Fibroblast of upper back skin (primary cell): ENCODE measurements at places on chromosomes 3 and 15.

GRCh38 chr15:91335702-91336101 is 235.6 kb downstream of the SV2B start:
- DNase-seq, result no peak

GRCh38 chr15:57387564-57388076 is 11.3 kb downstream of the CGNL1 start:
- no peak for DNase-seq

GRCh38 chr3:166446291-166446690 is 609.1 kb upstream of the BCHE start:
- DNase-seq, result peak; percentile 60

- peak; percentile 8 for DNase-seq
These were observed 332.1 kb downstream of the ARRDC4 start for GRCh38 chr15:98292442-98293240.

DNA sequence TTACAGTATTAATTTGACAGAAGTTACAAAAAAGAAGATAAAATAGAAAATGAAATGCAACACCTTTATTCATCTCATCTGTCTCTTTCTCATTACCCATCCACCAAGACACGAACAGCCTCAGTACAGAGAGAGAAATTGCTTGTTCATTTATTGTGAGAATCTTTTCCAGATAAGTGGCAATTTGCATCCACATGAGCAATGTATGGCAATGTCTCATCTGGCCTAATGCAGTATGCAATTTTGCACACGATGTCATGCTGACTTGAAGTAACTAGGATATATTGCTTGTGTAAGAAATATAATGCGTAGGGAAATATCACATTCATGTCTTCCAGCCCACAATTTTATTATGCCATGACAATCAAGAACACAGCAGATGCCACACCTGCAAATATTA is 866.9 kb downstream of the ROBO1 start:
- no peak for DNase-seq

DNA sequence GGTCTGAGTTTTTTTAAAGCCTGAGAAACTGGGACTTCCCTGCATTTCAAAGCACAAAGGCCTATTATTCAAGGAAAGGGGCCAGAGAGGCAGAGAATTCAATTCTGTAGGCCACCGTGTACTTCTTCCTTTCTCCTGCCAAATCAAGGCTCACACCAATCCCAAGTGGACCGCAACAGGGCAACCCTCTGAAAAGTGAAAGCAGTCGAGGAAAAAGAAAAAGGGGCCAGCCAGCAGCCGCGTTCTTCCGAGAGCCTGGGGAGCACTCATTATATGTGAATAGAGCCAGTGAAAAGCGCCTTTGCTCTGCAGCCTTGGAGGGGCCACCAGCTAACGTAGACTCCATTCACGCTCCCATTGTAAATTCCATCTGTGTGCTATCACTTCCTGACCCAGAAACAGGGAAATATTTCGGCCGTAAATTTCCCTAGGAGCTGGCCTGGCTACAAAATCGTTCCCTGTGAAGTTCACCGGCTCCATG is 45.9 kb upstream of the THUMPD3 start:
- DNase-seq, result peak; percentile 70

GRCh38 chr3:156648086-156648485 is 26.3 kb upstream of the TIPARP start:
- peak; percentile 14 for DNase-seq

DNA sequence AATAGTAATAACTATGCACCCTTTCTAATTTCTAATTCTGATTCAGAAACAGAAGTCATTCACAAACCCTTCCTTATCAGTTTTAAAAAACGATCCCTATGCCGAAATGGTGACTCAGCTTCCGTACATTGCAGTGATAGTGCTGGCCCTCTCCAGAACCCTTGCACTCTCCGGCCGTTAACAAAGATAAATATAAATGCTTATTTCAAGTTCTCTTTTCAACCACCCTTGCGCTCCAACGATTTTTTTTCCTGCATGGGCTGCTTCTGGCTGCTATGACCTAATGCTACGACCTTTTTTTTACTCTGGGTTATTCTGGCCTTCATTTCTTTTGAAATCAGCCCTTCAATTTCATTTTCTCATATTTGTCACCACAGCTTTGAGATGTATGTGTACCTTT is 646.2 kb downstream of the NTRK3 start:
- DNase-seq, result no peak

DNA sequence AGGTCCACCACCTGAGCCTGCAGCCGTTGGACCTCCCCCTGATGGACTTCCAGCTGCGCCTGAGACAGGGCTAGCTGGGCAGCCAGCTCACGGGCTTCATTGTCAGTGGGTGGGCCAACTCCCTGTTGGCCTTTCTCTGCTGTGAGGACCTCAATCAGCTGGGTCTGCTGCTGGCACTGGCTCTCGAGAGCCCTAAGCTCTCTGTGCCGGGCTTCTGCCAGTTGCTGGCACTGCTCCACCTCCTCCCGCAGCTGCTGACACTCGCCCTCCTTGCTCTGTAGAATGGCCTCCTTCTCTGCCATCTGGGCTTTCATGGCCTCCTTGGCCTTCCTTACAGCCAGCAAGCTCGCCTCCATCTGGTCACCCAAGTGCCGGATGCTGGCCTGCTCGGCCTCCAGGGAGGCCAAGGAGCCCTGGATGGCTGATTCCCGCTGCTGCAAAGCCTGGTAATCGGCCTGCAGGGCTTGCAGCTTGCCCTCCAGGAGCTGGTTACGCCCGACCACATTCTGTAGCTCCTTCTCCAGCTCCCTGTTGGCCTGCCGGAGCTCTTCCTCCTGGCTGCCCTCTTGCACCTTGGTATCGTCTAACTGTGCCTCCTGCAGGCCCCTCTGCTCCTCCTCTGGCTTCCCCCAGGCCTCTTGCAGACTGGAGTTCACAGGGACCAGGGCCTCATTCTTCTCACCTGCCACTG is 23.8 kb downstream of the CXCR6 start:
- no peak for DNase-seq

DNA sequence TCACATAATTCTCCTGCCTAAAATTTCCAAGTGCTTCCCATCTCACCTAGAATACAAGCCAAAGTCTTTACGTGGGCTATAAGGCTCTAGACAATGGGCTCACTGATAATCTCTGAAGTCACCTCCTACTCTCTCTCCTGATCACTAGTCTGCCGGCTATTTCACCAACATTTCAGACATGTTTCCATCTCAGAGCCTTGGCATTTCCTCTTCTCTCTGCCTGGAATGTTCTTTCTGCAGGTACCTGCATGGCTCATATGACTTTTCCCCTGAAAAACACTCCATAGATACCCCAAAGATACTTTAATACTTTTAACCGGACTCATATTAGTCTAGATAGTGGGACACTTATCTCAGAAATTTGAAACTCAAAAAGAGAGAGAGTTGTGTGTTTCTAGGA is 32.7 kb downstream of the CD200 start:
- DNase-seq, result no peak

DNA sequence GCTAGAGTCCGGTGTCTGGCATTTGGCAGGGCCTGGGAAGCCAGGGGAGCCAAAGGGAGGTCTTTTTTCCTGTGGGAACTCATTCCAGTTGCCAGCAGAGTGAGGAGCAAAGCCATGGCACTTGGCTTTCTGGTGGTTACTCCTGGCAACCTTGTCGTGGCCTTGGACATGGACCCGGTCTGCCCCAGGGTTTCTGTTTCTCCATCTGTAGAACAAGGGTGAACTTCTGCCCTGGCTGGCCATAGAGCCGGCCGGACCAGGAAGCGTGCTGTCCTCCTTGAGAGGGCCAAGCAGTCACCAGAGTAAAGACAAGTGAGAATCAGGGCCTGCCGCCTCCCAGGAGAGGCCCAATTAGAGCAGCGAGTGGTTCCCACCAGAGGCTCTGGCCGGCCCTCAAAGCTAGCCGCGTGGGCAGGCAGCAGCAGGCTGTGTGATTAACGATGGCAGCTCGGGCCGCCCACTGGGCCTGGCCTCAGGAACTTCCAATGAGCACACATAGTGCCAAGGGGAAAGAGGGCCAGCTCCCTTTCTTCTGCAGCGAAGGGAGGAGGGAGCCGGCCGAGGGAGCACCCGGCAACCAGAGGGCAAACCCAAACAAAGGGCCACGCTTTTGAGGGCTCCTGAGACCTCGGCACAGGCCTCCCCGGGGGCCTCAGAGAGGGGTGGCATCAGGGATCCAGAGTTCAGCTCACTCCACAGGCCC is 29.1 kb upstream of the ELP6 start:
- DNase-seq, result peak; percentile 7

DNA sequence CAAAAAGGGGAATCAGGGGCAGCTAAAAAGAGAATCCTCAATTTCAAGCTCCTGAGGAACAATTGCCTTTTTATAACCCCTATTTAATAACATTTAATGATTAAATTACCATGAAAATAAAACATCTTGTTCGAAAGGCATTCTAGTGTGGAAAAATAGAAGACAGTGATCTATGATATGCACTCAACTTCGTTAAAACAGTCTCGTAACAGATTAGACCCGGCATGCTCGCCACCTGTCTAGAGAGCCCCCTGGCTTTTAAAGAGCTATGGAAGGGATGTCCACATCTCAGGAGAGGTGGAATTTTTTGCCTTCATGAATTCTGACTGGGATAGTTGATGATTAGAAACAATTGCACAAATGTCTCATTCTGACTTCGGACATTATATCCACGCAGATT is 153.7 kb upstream of the MDFIC2 start:
- DNase-seq, result no peak

- DNase-seq, result no peak
These were observed 39.5 kb upstream of the DGKG start for GRCh38 chr3:186401556-186401955.

- no peak for DNase-seq
These were observed 47.9 kb upstream of the FEZF2 start for GRCh38 chr3:62421207-62421606.

- DNase-seq, result peak; percentile 15
These were observed 32.0 kb downstream of the TRPM1 start for GRCh38 chr15:31069360-31070000.

GRCh38 chr3:196689941-196690660 is 21.9 kb downstream of the CEP19 start:
- no peak for DNase-seq

- no peak for DNase-seq
These were observed 26.0 kb upstream of the MRPS22 start for GRCh38 chr3:139317660-139318430.

GRCh38 chr3:107767897-107768605 is 245.3 kb downstream of the BBX start:
- peak; percentile 8 for DNase-seq

DNA sequence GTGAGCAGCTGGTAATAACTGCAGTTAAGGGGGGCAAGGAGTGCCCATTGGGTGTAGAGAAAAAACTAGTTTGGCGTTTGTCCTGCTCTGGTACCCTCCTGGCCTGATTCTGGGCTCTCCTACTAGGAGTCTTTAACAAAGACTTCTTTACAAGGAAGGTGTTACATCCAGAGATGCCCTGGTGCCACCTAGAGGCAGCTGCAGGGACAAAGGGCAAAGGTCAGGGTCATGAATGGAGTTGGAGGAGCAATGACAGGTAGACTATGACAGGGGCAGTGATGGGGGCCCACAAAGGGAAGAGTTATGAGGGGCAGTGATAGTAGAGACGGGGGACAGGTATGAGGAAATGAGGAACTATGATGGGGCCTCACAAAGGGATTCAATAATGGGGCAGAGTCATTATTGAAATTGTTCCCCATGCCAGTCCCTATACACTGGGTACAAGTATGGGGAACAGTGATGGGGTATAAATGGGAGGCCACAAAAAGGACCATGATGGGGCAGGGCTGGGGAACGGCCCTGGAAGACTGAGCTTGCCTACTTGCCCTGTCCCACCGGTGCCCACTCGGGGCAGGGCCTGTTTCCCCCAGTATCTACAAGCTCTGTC is 7.9 kb downstream of the CCDC71 start:
- DNase-seq, result no peak

- peak; percentile 55 for DNase-seq
These were observed 5.6 kb upstream of the LRRC34 start for GRCh38 chr3:169818316-169818715.

DNA sequence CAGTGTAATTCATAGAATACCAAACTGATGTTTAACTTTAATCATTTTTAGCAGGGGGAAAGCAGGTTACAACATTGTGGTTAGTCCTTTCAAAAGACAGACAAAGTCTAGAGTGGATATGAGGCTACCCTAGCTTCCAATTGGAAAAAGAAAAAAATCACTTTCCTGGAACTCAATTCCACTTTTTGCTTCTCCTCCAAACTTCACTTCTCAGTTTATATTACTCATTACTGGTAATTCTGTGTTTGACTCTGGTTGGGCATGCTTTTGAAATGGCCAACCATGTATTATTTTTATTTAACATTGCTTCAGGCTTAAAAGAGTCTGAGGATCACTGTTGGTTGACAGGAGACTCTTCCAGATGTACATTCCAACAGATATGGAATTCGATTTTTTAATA is 84.8 kb downstream of the RAP2B start:
- DNase-seq, result peak; percentile 94

- DNase-seq, result no peak
These were observed 269.8 kb downstream of the THRB start for GRCh38 chr3:24224666-24225384.

DNA sequence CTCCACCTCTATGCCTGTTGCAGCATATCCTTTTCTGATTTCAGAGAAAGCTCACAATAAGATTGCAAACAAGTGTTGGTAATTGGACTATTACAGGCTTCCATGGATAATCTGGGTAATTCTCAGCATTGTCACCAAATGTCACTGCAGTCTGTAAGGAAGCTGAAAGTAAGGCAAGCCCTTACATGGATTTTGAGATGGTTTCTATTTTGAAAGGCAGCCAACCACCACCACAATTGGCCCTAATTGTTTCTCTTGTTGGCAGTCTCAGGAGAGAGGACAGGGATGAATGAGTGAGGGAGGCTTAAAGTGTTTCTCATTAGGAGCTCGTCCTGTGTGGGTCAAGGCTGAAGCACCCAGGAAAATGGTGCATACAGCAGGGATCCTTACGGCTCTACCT is 879.9 kb downstream of the TUSC7 start:
- peak; percentile 16 for DNase-seq

GRCh38 chr3:23645533-23646183 is 160.1 kb upstream of the UBE2E1 start:
- DNase-seq, result no peak

- no peak for DNase-seq
These were observed 113.6 kb downstream of the SCAPER start for GRCh38 chr15:76791511-76791910.

- no peak for DNase-seq
These were observed 26.3 kb downstream of the MRAS start for GRCh38 chr3:138374573-138375134.

GRCh38 chr3:55859305-55859704 is 372.2 kb upstream of the WNT5A start:
- no peak for DNase-seq
